ENCODE measurements at places on chromosomes 3 and 15. TPM values are rescaled to one million over a fixed set of nuclear protein-coding genes. Genes with fewer than 3 reads are reported as not detected.

Gene NTRK3
- total RNA-seq: not detected

Gene LIPH
- 213 TPM for total RNA-seq

Gene CP
- total RNA-seq: 5.4 TPM

Gene PP2D1
- total RNA-seq: not detected

Gene RTP1
- not detected for total RNA-seq

Gene HYPK
- 17.4 TPM for total RNA-seq

Gene NR1I2
- 6.0 TPM for total RNA-seq

Gene LEKR1
- total RNA-seq: 5.1 TPM

- H3K27ac ChIP-seq: no peak overlapping the region
- H3K27me3 ChIP-seq: no peaks in the 10 kb centered on the region
- DNase-seq: peak; percentile 9
These were observed 27.6 kb upstream of the P2RY13 start for GRCh38 chr3:151356794-151357462.

DNA sequence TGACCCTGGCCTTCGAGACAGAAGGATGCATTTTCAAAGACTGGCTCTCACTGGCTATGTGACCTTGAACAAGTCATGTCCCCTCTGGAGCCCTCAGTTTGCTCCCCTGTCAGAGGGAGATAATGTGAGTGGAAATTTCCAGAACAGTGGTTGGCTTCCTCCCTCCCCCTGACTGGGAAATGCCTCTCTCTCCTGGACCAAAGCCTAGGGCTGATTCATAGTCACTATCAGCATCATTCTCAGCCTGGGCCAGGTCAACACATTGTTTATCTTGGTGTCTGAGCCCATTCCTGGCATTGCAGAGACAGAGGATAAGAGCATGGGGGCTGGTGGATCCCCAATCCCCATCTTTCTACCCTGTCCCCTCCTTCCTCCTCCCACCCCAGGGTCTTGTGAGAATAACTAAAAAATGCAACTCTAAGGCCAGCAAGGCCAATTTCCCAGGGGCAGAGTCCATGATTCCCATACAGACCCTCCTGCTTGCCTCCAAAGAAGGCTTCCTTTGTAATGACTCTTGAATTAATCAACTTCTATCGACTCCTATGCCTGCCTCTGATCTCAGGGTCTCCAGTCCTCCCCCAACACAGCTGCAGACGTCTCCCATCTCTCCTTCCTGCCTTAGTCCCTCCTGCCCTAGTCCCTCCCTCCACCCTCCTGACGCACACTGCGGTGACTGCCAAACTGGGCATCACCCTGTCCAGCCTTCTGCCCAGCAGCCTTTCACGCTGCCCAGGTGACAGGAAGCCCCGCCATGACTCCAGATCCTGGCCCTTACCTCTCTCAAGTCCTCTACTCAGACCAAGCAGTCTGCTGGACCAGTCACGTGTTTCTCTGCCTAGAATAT is 35.4 kb upstream of the CORO2B start:
- no peak overlapping the region for H3K27ac ChIP-seq
- DNase-seq: no peak
- H3K4me3 ChIP-seq: no peak overlapping the region
- peaks cover 67% of the 10 kb centered on the region for H3K27me3 ChIP-seq
- no peaks in the 10 kb centered on the region for H3K36me3 ChIP-seq
- H3K4me1 ChIP-seq: no peaks in the 10 kb centered on the region

DNA sequence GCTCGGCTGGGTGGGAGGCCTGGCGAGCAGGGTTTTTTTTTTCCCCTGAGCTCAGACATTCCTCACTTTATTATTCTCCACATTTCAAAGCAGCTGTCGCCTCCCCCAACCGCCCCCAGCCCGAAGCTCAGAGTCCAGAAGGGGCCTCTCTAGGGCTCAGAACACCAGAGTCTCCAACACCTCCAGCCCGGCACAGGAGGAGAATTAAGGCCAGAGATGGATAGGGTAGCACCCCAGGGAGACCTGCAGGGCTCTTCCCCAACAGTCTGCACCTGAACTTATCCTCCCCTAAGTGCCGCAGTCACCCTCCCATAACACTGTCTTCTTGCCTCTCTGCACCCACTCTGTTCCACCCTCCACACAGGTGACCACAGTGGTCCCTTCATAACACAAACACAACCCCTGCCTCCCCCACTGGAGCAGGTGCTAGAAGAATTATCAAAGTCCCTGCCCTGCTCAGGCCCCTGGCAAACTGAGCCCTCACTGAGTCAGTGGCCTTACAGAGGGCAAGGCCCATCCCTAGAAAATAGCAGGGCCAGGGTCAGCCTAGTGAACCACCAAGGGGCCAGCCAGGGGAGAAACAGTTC is 14.1 kb downstream of the MYL3 start:
- DNase-seq: no peak
- H3K4me1 ChIP-seq: no peaks in the 10 kb centered on the region
- H3K27me3 ChIP-seq: peaks cover 46% of the 10 kb centered on the region
- peaks cover 8% of the 10 kb centered on the region for H3K36me3 ChIP-seq

DNA sequence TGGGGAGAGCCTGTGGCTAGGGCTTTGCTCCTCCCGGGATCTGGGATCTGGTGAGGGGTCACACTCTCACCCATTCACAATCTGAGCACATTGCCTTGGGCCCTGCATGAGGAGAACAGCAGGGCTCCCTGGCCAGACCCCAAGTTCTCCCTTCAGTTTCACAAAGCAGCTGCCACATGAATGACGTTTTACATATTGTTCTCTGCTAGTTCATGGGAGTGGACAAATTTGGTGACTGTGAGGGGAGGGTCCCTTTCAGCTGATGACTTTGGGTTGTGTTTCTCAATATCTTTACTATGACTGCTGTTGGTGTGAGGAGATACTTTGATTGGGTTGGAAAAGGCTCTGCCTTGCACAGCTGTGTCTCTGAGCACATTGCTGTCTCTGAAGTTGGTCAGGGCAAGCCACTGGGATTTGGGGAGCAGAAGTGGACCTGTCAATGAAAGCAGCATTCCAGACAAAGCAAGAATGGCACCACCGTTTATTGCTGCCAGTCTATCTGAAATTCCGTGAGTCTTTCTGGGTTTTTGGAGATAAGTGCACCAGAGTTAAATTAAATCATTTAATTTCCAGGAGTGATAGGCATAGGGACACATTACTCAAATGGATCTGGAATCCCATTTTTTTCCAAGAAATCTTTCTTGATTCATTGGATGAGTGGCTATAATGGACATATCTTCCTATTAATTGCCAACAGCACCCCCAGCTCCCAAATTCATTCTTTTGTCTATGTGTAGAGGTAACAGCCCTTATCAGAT is 10.3 kb downstream of the TIMP4 start:
- H3K27me3 ChIP-seq: peaks cover 19% of the 10 kb centered on the region
- no peak overlapping the region for H3K27ac ChIP-seq
- H3K36me3 ChIP-seq: no peaks in the 10 kb centered on the region
- no peak for DNase-seq
- H3K4me3 ChIP-seq: no peak overlapping the region

- no peak for DNase-seq
- H3K4me3 ChIP-seq: no peak overlapping the region
- no peaks in the 10 kb centered on the region for H3K4me1 ChIP-seq
- H3K27me3 ChIP-seq: no peaks in the 10 kb centered on the region
- H3K36me3 ChIP-seq: no peaks in the 10 kb centered on the region
- no peak overlapping the region for H3K27ac ChIP-seq
These were observed 199.6 kb upstream of the CBLB start for GRCh38 chr3:106068381-106068780.

GRCh38 chr3:46553154-46553553 is 12.9 kb downstream of the LRRC2 start:
- no peaks in the 10 kb centered on the region for H3K27me3 ChIP-seq
- DNase-seq: no peak
- H3K27ac ChIP-seq: no peak overlapping the region
- H3K4me1 ChIP-seq: peaks cover 21% of the 10 kb centered on the region

- H3K27ac ChIP-seq: no peak overlapping the region
- H3K27me3 ChIP-seq: no peaks in the 10 kb centered on the region
These were observed 25.9 kb upstream of the KIF23 start for GRCh38 chr15:69388260-69388705.

DNA sequence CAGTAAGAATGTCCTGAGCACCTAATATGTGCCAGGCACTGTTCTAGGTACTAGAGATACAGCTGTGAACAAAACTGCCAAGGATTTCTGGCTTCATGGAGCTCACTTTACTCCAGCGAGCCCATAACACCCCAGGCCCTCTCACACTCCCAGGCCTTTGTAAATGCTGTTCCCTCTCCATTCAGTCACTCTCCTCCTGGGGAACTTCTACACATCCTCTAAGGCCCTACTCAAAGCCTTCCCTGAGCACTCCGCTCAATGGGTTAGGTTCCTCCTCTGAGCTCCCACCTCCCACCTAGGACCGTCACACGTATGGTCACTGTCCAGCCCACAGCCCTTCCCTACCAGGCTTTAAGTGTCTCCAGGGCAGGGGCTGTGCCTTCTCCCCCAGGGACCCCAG is 27.2 kb downstream of the SEMA7A start:
- no peaks in the 10 kb centered on the region for H3K27me3 ChIP-seq
- DNase-seq: no peak
- H3K4me3 ChIP-seq: no peak overlapping the region

GRCh38 chr15:82750831-82751180 is 41.1 kb upstream of the AP3B2 start:
- H3K27me3 ChIP-seq: no peaks in the 10 kb centered on the region
- H3K4me3 ChIP-seq: peak overlapping the region; percentile 85
- DNase-seq: peak; percentile 20
- peaks cover 49% of the 10 kb centered on the region for H3K36me3 ChIP-seq
- peak overlapping the region; percentile 83 for H3K27ac ChIP-seq
- H3K4me1 ChIP-seq: peaks cover 18% of the 10 kb centered on the region

DNA sequence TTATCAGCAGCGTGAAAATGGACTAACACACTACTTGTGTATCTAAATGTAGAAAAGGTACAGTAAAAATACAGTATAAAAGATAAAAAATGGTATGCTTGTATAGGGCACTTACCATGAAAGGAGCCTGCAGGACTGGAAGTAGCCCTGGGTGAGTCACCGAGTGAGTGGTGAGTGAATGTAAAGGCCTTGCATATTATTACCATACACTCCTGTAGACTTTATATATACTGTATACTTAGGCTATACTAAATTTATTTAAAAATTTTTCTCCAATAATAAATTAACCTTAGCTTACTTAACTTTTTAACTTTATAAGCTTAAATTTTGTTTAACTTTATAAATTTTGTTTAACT is 67.2 kb upstream of the TSPAN3 start:
- no peak overlapping the region for H3K4me3 ChIP-seq
- H3K27me3 ChIP-seq: no peaks in the 10 kb centered on the region
- H3K4me1 ChIP-seq: peaks cover 13% of the 10 kb centered on the region
- H3K27ac ChIP-seq: no peak overlapping the region
- H3K36me3 ChIP-seq: no peaks in the 10 kb centered on the region
- no peak for DNase-seq

DNA sequence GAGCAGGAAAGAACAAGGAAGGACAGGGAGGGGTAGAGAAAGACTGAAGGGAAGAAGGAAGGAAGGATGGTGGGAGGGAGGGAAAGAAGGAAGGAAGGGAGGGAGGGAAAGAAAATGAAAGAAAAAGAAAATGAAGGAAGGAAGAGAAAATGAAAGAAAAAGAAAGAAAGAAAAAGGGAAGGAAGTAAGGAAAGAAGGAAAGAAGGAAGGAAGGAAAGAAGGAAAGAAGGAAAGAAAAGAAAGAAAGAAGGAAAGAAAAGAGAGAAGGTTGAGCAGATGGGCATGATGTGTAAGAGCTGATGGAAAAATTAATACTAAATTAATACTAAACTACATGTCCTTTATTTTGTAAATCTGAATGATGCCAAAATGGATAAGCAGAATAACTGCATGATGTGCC is 418.3 kb upstream of the CDIN1 start:
- no peaks in the 10 kb centered on the region for H3K4me1 ChIP-seq
- no peak overlapping the region for H3K27ac ChIP-seq
- no peaks in the 10 kb centered on the region for H3K27me3 ChIP-seq
- H3K4me3 ChIP-seq: no peak overlapping the region

GRCh38 chr15:65306551-65306950 is 2.1 kb downstream of the RNU5B-1 start:
- H3K4me3 ChIP-seq: no peak overlapping the region
- H3K36me3 ChIP-seq: peaks cover 31% of the 10 kb centered on the region
- peak overlapping the region; percentile 18 for H3K27ac ChIP-seq
- DNase-seq: no peak
- H3K27me3 ChIP-seq: no peaks in the 10 kb centered on the region

GRCh38 chr15:65870889-65871533 is 1.7 kb downstream of the RAB11A start:
- no peaks in the 10 kb centered on the region for H3K27me3 ChIP-seq
- DNase-seq: peak; percentile 42
- peak overlapping the region; percentile 92 for H3K27ac ChIP-seq
- H3K4me1 ChIP-seq: peaks cover 8% of the 10 kb centered on the region
- peaks cover 56% of the 10 kb centered on the region for H3K36me3 ChIP-seq

GRCh38 chr3:117479095-117479494 is 769.5 kb downstream of the TUSC7 start:
- no peaks in the 10 kb centered on the region for H3K36me3 ChIP-seq
- no peaks in the 10 kb centered on the region for H3K4me1 ChIP-seq
- H3K4me3 ChIP-seq: no peak overlapping the region
- DNase-seq: no peak
- H3K27ac ChIP-seq: no peak overlapping the region

GRCh38 chr3:157318639-157319288 is 117.9 kb upstream of the PTX3 start:
- H3K4me3 ChIP-seq: peak overlapping the region; percentile 4
- no peaks in the 10 kb centered on the region for H3K27me3 ChIP-seq
- DNase-seq: peak; percentile 30
- H3K27ac ChIP-seq: peak overlapping the region; percentile 60
- peaks cover 33% of the 10 kb centered on the region for H3K4me1 ChIP-seq

- DNase-seq: no peak
- H3K4me3 ChIP-seq: no peak overlapping the region
- peaks cover 42% of the 10 kb centered on the region for H3K27me3 ChIP-seq
- peaks cover 11% of the 10 kb centered on the region for H3K4me1 ChIP-seq
- no peak overlapping the region for H3K27ac ChIP-seq
- no peaks in the 10 kb centered on the region for H3K36me3 ChIP-seq
These were observed 46.3 kb upstream of the INSYN1 start for GRCh38 chr15:73799466-73799865.

- no peaks in the 10 kb centered on the region for H3K27me3 ChIP-seq
- H3K4me3 ChIP-seq: no peak overlapping the region
- H3K27ac ChIP-seq: no peak overlapping the region
- no peak for DNase-seq
These were observed 25.9 kb upstream of the PLXNA1 start for GRCh38 chr3:126956866-126957650.

DNA sequence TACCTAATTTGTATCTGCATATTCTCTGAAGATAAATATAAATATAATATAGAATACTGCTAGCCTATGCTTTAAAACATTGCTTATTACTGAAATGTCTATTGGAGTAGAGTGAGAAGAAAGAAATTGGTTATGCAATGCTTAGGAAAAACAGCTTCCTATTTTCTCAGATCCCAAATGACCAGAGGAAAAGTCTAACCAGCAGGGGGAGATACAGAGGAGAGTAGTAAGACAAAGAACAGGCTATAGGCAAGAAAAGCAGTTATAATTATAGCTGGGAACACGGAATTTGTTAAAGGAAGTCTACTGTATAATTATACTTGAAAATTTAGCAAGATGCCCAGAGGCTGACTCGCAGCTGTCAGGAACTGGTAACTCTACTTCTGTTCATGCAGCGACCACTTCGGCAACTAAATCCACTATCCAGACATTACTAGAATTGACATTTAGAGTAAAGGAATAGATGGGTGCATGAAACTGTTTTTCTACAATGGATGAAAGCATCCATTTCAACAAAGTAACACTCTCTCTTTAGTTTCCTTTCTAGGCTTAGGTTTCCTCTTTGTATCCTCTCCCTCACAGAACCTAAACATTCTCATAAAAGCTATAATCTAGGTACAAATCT is 97.2 kb downstream of the TBC1D5 start:
- H3K36me3 ChIP-seq: no peaks in the 10 kb centered on the region
- no peaks in the 10 kb centered on the region for H3K27me3 ChIP-seq
- H3K4me3 ChIP-seq: no peak overlapping the region
- no peaks in the 10 kb centered on the region for H3K4me1 ChIP-seq
- H3K27ac ChIP-seq: no peak overlapping the region
- DNase-seq: peak; percentile 40
